Body of pancreas (tissue), 4 donors: ENCODE measurements at places on chromosomes 5 and 9. TPM values are rescaled to one million over a fixed set of nuclear protein-coding genes. Genes with fewer than 3 reads are reported as not detected.

OR1N1 gene
- not detected for total RNA-seq

ALDH1A1 gene
- 184 TPM for total RNA-seq

DNA sequence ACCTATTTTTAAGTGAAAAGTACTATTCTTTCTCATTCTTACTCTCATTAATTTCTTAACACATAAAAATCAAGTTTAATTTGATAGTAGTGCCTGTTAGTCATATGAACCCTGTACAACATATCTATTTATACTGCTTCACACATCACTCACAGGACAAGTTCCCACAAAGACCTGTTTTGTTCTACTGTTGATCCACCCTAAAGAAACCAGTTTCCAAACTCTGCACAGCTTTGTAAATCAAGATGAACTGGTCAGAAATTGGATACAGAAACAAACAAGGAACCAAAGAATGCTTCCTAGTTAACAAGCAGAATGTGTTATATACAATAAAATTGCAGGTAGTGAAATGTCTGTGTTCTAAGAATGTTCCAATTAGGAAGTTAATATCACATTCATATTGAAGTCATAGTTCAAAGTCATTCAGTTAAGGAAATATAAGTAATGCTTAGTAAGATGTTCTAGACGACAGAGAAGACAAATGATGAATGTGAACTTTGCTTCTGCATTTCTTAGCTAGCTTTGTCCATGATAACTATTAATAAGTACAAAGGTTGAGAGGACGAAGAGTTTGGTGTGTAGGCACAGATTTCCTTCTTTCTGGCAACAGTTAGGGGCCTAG lies 33.4 kb downstream of the C9orf85 start:
- no peak overlapping the region for H3K27ac ChIP-seq
- H3K36me3 ChIP-seq: no peaks in the 10 kb centered on the region
- no peaks in the 10 kb centered on the region for H3K27me3 ChIP-seq

DNA sequence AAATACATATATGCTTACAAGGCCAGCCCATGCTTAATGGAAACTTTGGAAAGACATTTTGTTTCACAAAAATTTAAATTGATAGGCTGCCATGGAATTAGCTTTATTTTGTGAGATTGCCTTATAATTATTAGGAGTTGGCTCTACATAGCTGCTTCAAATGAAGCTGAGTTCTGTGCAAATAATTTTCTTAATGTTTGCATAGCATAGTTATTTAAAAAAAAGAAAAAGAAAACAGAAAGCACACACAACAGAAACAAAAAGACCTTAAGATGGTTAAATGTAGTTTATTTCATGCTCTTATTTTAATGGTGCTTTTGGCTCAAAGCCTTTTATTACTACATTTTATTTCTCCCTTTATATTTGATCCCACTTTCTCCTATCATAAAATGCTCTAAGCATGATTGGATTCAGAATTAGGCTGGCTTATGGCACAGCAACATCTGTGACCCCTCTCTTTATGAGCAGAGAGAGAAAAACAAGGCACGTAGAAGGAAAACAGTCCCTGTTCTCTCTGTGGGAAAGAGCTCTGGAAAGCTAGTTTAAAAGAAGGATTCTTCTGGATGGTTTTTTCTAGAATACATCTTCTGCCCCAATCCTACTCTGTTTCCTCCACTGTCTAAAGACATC lies 530.5 kb downstream of the NTRK2 start:
- peaks cover 23% of the 10 kb centered on the region for H3K4me1 ChIP-seq
- H3K36me3 ChIP-seq: no peaks in the 10 kb centered on the region
- no peak overlapping the region for H3K4me3 ChIP-seq
- DNase-seq: no peak
- no peaks in the 10 kb centered on the region for H3K27me3 ChIP-seq

DNA sequence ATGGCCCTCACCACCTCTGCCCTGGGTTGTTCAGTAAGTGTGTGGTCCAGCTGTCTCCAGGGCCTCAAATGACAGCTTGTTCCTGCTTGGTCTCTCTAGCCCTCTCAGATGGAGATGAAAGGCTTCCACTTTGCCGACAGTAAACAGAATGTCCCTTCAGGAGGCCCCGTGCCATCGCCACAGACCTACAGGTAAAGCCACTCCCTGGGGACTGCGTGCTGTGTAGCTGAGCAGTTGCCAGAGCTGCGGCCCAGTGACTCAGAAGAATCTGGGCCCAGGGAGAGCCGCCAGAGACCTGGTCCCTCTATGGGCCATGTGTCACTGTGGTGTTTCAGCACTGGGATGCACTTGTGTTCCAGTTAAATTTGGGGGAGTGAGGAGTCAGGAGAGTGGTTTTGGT lies 10.6 kb upstream of the POMT1 start:
- H3K27ac ChIP-seq: no peak overlapping the region
- H3K27me3 ChIP-seq: no peaks in the 10 kb centered on the region
- no peaks in the 10 kb centered on the region for H3K4me1 ChIP-seq

FRMD3 gene
- 2.1 TPM for total RNA-seq

DNA sequence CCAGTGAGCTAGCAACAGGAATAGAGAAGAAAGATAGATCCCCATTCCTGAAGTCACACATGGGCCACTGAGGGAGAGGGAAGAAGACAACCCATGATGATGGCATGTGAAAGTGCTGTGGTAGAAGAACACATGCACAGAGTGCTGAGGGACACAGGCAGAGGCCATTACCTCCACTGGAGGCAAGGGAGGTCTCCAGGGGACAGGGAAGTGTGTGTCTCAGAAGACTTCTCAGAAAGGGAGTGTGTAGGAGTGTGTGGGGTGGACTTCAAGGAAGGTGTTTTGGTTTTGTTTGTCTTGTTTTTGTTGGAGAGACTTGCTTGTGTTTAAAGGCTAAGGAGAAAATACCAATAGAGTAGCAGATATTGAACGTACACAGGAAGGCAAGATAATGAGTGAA lies 77.0 kb upstream of the SMARCA2 start:
- no peaks in the 10 kb centered on the region for H3K36me3 ChIP-seq
- no peaks in the 10 kb centered on the region for H3K27me3 ChIP-seq
- no peak for DNase-seq
- no peaks in the 10 kb centered on the region for H3K4me1 ChIP-seq

DNA sequence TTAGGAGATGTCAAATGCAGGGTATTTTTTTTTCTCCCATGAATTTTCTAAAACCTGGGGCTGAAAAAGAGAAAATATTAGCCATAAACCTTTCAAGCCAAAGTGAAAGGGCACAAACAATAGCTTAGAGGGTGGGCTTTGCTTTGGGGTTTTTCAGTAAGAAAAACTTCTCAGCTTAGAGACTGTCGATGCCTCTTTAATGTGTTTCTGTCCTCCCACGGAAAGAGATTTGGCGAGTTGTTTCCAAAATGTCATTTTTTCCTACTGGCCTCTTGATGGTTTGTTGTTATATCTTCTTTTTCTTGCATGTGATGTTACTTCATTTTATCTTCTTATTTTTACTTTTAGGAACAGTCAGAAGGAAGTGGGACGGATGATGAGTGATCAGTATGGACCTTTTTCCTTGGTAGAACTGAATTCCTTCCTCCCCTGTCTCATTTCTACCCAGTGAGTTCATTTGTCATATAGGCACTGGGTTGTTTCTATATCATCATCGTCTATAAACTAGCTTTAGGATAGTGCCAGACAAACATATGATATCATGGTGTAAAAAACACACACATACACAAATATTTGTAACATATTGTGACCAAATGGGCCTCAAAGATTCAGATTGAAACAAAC lies 177.3 kb downstream of the SMARCA2 start:
- no peak for DNase-seq
- no peaks in the 10 kb centered on the region for H3K27me3 ChIP-seq
- H3K36me3 ChIP-seq: peaks cover 5% of the 10 kb centered on the region

- H3K4me1 ChIP-seq: no peaks in the 10 kb centered on the region
- no peaks in the 10 kb centered on the region for H3K27me3 ChIP-seq
- H3K36me3 ChIP-seq: no peaks in the 10 kb centered on the region
- DNase-seq: peak; percentile 9
Observed at GRCh38 chr5:60259730-60260129, 366.2 kb upstream of the PDE4D start.

GRCh38 chr9:100589582-100589981 lies 11.7 kb downstream of the CAVIN4 start:
- DNase-seq: no peak
- H3K4me3 ChIP-seq: no peak overlapping the region
- H3K36me3 ChIP-seq: no peaks in the 10 kb centered on the region
- no peaks in the 10 kb centered on the region for H3K4me1 ChIP-seq
- no peak overlapping the region for H3K27ac ChIP-seq
